ENCODE measurements at places on chromosomes 12 and 14.

DNA sequence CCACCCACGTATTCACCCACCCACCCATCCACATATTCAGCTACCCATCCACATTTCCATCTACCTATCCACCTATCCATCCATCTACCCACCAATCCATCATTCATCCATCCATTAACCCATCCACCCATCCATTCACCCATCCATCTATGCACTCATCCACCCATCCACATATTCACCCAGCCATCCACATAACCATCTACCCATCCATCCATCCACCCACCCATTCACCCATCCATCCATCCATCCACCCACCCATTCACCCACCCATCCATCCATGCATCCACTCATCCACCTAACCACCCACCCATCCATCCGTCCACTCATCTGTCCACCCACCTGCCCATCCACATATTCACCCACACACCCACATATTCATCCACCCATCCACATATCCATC, 70.5 kb downstream of the LGMN start:
- H3K27me3 ChIP-seq, result no peaks in the 10 kb centered on the region
- H3K36me3 ChIP-seq, result peaks cover 57% of the 10 kb centered on the region
- H3K27ac ChIP-seq, result no peak overlapping the region
- H3K4me1 ChIP-seq, result peaks cover 2% of the 10 kb centered on the region

DNA sequence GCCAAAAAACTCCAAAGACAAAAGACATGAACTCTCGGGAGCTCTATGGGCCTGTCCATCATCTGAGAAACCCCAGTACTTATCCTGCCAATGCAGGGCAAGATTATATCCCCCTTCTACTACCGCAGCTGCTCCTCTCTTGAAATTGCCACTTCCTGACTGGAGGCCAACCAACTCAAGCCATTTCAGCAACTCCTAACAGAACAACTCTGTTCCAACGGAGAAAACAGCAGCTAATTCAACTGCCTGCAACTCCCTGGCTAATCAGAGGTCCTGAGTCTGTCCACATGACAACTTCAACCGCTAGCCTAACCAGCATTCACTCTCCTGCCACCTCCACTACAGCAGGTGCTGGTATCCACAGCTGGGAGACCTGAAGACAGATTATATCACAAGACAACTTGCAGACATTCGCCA, 24.1 kb downstream of the CEP83 start:
- no peaks in the 10 kb centered on the region for H3K36me3 ChIP-seq
- no peak for DNase-seq
- no peak overlapping the region for H3K4me3 ChIP-seq
- H3K27ac ChIP-seq, result no peak overlapping the region
- no peaks in the 10 kb centered on the region for H3K4me1 ChIP-seq
- no peaks in the 10 kb centered on the region for H3K27me3 ChIP-seq

DNA sequence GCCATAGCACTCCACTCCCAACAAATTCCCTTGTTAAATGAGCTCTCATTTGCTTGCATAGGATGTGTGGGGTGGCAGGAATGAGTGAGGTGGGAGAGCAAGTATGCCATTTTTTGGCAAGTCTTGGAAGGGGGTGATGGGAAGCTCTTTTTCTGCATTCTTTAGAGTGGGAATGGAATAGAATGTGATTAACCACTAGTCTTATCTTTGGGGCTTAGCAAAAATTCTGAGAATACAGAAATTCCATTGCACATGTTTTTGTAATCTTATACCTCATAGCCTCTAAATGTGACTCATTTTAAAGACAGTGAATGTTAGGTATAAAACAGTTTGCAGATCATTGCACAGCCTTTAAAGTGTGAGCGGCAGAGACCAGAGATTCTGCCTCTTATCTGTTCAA, 28.4 kb upstream of the NEDD1 start:
- no peak for DNase-seq
- no peaks in the 10 kb centered on the region for H3K27me3 ChIP-seq
- peaks cover 5% of the 10 kb centered on the region for H3K4me1 ChIP-seq

- H3K36me3 ChIP-seq, result no peaks in the 10 kb centered on the region
- no peak for DNase-seq
- no peaks in the 10 kb centered on the region for H3K27me3 ChIP-seq
- H3K27ac ChIP-seq, result no peak overlapping the region
- no peaks in the 10 kb centered on the region for H3K4me1 ChIP-seq
Observed at GRCh38 chr12:27064397-27065342, 17.7 kb downstream of the C12orf71 start.

- no peaks in the 10 kb centered on the region for H3K36me3 ChIP-seq
- no peak overlapping the region for H3K27ac ChIP-seq
- H3K4me3 ChIP-seq, result no peak overlapping the region
- peaks cover 4% of the 10 kb centered on the region for H3K4me1 ChIP-seq
Observed at GRCh38 chr12:116697716-116698115, 40.2 kb downstream of the SPRING1 start.

DNA sequence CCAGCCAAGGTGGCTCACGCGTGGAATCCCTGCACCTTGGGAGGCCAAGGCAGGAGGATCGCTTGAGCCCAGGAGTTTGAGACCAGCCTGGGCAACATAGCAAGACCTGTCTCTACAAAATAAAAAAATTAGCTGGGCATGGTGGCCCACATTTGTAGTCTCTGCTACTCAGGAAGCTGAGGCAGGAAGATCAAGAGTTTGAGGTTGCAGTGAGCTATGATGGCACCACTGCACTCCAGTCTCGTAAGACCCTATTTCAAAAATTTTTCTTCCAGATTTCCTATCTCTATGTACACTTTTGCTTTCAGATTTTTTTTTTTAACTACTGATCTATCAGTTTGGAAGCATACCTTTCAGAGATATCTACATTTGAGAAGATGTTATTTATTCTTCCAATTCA, 15.3 kb downstream of the SNX6 start:
- H3K36me3 ChIP-seq, result peaks cover 42% of the 10 kb centered on the region
- H3K4me3 ChIP-seq, result no peak overlapping the region
- H3K27ac ChIP-seq, result no peak overlapping the region
- DNase-seq, result no peak

GRCh38 chr12:101047652-101048051, 162.4 kb downstream of the SLC5A8 start:
- no peaks in the 10 kb centered on the region for H3K36me3 ChIP-seq
- no peak overlapping the region for H3K4me3 ChIP-seq
- no peak overlapping the region for H3K27ac ChIP-seq
- no peaks in the 10 kb centered on the region for H3K4me1 ChIP-seq
- H3K27me3 ChIP-seq, result no peaks in the 10 kb centered on the region

DNA sequence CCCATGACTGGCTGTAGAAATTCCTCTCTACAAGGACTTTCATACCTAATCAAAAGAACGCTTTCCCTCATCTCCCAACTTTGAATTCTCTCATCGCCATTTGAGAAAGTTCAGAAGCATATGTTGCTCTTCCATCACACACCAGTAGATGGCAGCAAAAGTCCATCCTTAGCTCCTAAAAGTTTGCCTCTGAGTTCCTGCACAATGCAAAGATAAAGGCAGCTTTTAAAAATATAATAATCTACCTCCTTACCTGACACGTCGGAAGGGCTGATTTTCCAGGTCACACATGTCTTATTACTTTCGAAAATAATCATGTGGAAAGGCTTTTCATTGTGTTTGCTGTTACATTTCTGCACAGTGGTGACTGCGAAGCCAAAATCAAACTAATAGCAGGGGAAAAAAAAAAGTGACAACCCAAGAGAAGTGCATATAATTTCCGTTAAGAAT, 456.7 kb upstream of the SEL1L start:
- H3K4me3 ChIP-seq, result no peak overlapping the region
- H3K36me3 ChIP-seq, result no peaks in the 10 kb centered on the region
- H3K4me1 ChIP-seq, result no peaks in the 10 kb centered on the region
- no peak overlapping the region for H3K27ac ChIP-seq

DNA sequence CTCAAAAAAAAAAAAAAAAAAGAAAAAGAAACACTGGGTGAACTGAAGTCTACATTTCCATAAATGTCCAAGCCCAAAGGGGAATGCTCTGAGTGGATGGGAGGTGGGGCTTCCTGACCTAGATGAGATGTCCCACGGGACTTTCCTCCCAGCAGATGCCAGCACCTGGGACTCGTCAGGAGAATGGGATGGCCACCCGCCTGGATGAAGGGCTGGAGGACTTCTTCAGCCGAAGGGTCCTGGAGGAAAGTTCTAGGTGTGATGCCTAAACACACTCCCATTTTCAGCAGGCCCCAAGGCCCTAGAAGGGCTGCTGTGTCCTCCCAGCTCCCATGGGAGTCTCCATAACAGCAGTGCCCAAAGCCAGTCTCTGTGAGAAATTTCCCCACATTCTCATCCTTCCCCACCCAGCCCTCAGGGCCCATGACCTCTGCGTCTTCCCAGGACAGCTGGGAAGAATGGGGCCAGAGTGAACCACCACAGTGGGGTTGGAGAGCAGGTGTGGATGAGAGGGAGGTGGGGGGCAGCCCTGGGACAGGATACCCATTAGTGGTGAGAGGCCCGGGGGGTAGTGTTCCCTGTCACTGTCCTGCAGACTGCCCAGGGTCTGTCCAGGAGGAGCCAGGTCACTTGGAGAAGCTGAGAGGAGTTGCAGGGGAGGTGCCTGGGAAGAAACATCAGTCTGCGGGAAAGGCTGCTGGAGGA, 7.1 kb upstream of the CPNE6 start:
- H3K27ac ChIP-seq, result no peak overlapping the region
- DNase-seq, result no peak
- peaks cover 3% of the 10 kb centered on the region for H3K4me1 ChIP-seq
- H3K36me3 ChIP-seq, result no peaks in the 10 kb centered on the region
- H3K4me3 ChIP-seq, result no peak overlapping the region
- H3K27me3 ChIP-seq, result peaks cover 66% of the 10 kb centered on the region

DNA sequence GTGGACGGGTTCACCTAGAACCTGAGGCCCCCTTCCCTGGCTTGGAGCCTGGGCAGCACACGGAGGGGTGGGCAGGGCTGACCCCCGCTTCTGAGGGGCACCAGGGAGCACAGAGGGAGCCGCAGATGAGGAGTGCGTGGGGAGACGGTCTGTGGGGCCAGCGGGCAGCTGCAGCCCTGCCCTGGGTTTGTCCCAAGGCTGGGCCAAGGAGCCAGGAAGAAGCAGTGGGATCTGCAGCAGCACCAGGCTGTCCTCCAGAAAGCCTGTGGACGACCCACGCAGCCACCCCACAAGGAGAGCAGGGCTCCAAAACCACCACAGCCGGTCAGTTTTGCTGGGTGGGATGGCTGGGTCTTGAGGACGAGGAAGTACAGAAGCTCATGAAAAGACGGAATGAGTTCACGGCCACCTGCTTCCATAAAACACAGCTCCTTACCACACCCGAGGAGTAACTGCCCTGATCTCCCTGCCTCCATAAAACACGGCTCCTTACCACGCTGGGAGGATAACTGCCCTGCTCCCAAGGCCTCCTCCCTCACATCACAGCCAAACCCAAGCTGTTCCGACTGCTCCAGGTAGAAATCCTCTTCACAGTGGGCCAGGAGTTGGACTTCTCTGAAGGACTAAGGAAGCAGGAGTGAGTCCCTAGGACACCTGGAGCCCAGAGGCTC, 9.9 kb upstream of the GOLGA3 start:
- DNase-seq, result no peak
- no peak overlapping the region for H3K27ac ChIP-seq
- peaks cover 83% of the 10 kb centered on the region for H3K36me3 ChIP-seq

- no peaks in the 10 kb centered on the region for H3K36me3 ChIP-seq
- H3K27me3 ChIP-seq, result no peaks in the 10 kb centered on the region
- no peak overlapping the region for H3K27ac ChIP-seq
- DNase-seq, result no peak
Observed at GRCh38 chr12:28021704-28022103, 49.2 kb upstream of the PTHLH start.
